A549 (cell line): ENCODE measurements at places on chromosomes 1 and 21. TPM values are rescaled to one million over a fixed set of nuclear protein-coding genes. Genes with fewer than 3 reads are reported as not detected.

Gene NLRP3
- not detected in 3 replicates for polyA plus RNA-seq

Gene S100A7A
- not detected in 3 replicates for polyA plus RNA-seq

Gene JAM2
- polyA plus RNA-seq: 0.01 TPM in 1 of 3 replicates, not detected in the others

- no peak for DNase-seq
These were observed 775 bp downstream of the TMEM125 start for GRCh38 chr1:43270421-43271095.

GRCh38 chr1:25863486-25864262 lies 4.4 kb upstream of the AUNIP start:
- no peak for DNase-seq
